Activated CD4-positive, alpha-beta T cell treated with anti-CD3 and anti-CD28 coated beads for 36 hours (primary cell): ENCODE measurements at places on chromosomes 11 and 22. TPM values are rescaled to one million over a fixed set of nuclear protein-coding genes. Genes with fewer than 3 reads are reported as not detected.
A peak's percentile ranks its signal among the peaks of the same experiment; 100 is the strongest.

The FXYD2 gene
- total RNA-seq: 0.91 TPM

The OR10A4 gene
- total RNA-seq: not detected

The SMTNL1 gene
- not detected for total RNA-seq

The CALCB gene
- 3.5 TPM for total RNA-seq

GRCh38 chr11:60098508-60098907, 10.0 kb downstream of the MS4A2 start:
- DNase-seq: no peak

DNA sequence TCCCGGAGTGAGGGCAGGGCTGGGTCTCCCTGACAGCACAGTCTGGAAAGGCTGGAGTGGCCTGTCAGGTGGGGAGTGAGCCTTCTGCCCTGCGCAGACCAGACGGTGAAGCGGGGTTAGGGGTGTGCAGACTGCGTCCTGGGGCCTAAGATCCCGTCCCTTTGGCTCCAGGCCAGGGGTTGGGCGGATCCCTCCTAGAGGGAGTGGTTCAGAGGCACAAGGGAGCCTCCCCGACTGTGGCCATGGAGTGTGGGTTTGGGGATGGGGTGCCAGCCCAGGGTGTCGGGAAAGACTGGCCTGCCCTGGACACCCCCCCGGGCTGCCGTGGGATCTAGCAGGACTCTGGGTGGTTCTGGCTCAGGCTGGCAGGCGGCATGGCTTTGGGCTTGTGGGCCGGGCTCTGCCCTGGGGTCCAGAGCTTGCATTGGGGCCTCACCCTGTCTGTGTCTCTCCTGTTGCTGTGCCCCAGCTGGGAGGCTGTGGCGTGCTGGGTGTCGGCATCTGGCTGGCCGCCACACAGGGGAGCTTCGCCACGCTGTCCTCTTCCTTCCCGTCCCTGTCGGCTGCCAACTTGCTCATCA, 19.5 kb downstream of the TSPAN4 start:
- no peak for DNase-seq

GRCh38 chr22:45838305-45838887, 138.6 kb downstream of the WNT7B start:
- DNase-seq: no peak

- DNase-seq: peak; percentile 74
Measured at GRCh38 chr11:118436639-118437207, 431 bp downstream of the KMT2A start.

DNA sequence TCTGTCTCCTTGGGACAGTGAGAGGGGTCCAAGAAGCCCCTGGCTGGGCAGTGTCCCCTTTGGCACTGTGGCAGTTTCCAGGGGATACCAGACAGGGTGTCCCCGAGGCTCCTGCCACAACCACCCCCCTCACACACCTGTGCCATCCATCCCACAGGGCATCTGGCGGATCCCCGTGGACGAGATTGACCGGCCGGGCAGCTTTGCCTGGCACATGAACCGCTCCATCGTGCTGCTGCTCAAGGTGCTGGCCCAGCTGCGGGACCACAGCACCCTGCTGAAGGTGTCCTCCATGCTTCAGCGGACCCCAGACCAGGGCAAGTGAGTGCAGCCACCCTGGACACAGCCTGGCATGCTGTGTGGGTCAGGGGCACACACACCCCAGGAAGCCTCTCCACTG, 17.0 kb upstream of the SUSD2 start:
- no peak for DNase-seq
